ENCODE measurements at places on chromosomes 4 and X.

DNA sequence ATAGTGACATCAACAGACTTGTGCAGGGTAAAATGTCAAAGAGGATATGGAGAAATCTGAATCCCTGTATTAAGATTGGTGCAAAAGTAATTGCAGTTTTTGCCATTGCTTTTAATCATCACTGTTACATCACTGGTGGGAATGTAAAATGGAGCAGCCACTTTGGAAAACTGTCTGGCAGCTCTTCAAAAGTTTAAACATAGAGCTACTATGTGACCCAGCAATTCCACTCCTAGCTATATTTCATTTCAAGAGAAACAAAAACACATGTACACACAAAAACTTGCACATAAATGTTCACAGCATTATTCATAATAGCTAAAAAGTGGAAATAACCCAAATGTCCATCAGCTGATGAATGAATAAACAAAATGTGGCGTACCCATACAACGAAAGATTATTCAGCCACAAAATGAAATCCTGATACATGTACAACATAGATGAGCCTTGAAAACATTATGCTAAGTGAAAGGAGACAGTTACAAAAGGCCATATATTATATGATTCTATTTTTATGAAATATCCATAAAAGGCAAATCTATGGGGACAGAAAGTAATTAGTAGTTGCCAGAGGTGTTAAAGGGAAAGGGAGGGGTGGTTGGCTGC is 106.4 kb downstream of the AMELX start:
- no peak for DNase-seq

- DNase-seq: no peak
These were observed 19.4 kb downstream of the TRMT44 start for GRCh38 chr4:8459867-8460445.

DNA sequence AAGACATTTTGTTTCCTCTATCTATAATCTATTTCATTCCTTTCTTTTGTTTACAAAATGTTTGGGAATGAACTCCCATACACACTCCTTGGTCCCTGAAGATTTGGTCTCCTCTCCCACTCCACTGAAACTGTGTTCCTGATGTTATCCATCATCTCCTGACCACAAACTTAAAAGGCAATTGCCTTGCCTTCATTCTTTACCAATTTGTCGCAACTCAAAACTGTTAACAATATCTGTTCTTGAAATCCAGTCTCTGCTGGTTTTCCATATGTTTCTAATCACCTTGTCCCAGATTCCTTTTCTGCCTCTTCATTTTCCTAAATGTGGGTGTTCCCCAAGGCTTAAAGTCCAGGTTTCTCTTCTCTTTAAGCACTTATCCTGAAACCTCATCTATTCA is 262.2 kb upstream of the TTC29 start:
- DNase-seq: no peak

DNA sequence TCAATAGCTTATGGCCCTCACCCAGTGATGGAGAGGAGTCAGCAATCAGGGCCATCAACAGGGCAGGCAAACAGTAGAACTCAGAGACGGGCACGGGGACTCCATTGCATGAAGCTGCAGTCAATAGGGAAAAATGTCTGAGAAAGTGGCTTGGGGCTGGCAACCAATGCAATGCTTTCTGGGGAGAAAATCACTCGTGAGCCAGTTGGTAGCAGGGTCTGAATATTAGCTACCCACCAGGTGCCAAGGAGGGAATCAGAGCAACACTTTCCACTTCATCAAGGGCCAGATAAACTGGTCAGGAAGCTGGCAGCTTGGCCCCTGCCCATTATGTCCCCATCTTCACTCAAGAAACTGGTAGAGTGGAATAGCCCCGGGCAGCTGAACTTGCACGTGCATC is 80.7 kb downstream of the STARD8 start:
- no peak for DNase-seq

DNA sequence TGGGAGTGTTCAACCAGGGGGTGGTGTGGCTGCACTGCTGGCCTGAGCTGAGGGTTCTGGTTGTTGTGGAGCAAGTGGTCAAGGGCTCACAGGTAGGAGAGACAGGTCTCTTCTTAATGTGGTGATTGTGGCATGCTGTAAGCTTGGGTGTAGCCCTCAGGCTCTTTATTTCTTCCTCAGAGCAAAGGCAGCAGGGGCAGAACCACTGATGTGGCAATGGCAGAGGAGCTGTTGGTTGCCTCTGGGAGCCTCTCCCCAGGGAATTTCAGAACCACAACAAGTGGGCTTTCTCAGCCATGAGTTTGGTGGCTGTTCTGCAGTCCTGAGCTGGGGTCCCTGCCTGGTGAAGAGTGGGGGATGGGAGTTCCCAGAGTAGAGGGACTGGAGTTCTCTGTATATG is 1017.2 kb downstream of the SH3BGRL start:
- DNase-seq: no peak
